ENCODE measurements at places on chromosomes 5 and 9. TPM values are rescaled to one million over a fixed set of nuclear protein-coding genes. Genes with fewer than 3 reads are reported as not detected.

GRCh38 chr9:135559606-135560005 is 1.9 kb upstream of the PAEP start:
- no peak for DNase-seq
- peaks cover 46% of the 10 kb centered on the region for H3K27me3 ChIP-seq
- H3K4me1 ChIP-seq: no peaks in the 10 kb centered on the region
- H3K36me3 ChIP-seq: no peaks in the 10 kb centered on the region

GRCh38 chr9:130288926-130289690 is 23.5 kb downstream of the HMCN2 start:
- no peaks in the 10 kb centered on the region for H3K36me3 ChIP-seq
- no peaks in the 10 kb centered on the region for H3K4me1 ChIP-seq
- peaks cover 100% of the 10 kb centered on the region for H3K27me3 ChIP-seq

DNA sequence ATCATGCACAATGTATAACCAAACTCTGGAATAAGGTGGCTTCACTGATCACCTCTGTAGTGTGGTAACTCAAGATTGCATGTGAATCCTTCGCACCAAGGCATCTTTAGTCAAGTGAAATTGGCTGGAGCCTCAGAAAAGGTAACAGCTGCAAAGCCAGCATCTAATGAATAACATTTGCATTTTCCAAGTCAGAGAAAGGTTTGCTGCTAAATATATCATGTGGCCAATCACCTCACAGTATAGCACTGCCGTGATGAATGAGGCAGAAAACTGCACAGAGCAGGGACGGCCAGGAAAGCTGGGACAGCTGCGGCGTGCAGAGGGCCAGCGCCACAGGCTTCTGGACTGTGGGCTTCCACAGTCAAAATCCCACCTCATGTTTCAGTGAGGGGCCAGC is 18.5 kb downstream of the MRPS27 start:
- H3K27me3 ChIP-seq: no peaks in the 10 kb centered on the region
- peaks cover under 1% of the 10 kb centered on the region for H3K36me3 ChIP-seq
- H3K27ac ChIP-seq: no peak overlapping the region
- no peak overlapping the region for H3K4me3 ChIP-seq
- H3K4me1 ChIP-seq: peaks cover 17% of the 10 kb centered on the region
- no peak for DNase-seq

DNA sequence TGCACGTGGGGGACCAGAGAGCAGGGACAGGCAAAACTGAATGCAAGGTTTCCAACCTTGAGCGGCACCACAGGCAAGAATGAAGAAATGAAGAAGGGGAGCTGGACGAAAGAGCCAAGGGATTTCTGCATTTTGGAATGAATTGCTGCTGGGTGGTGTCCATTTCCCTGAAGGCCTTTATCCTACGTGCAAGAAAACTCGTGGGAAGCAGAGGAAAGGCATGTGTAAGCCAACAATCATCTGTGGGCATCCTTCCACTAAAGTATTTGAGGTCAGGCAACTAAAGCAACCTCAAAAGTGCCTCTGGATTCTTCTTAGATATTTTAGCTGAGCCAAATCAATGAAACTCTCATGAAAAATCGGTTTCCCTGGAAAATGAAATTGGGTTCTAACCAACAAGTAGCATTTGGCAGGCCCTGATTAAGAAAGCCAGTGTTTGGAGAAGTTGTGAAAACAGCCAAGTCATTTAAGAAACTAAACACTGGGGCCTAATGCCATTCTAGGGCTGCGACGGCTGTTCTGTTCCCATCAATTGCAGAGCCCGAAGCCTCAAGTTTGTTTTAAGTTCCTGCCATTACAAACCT is 4.7 kb upstream of the TGFBI start:
- no peak overlapping the region for H3K4me3 ChIP-seq
- H3K4me1 ChIP-seq: peaks cover 67% of the 10 kb centered on the region
- H3K27me3 ChIP-seq: no peaks in the 10 kb centered on the region
- DNase-seq: no peak

- H3K4me1 ChIP-seq: no peaks in the 10 kb centered on the region
- H3K27ac ChIP-seq: peak overlapping the region; percentile 74
- peak overlapping the region; percentile 87 for H3K4me3 ChIP-seq
- peaks cover 43% of the 10 kb centered on the region for H3K36me3 ChIP-seq
Measured at GRCh38 chr9:135500071-135500524, 384 bp upstream of the MRPS2 start.

DNA sequence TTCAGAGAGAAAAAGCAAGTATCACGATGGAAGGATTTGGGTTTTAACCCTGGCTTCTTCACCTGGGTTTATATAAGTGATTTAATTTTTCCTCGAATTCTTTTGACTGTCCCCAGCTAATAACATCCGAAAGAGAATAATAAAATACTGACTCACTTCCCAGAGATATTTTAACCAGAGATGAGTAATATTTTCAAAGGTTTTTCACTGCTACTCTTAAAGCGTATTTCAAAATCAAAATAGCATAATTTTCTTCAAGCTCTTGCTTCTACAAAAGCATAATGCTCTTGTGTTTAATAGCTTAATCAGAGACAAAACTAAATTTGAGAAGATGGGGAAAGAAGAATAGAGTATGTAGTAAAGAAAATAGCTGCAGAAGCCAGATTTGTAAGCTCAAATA is 215.2 kb upstream of the PTGER4 start:
- H3K27ac ChIP-seq: no peak overlapping the region
- no peaks in the 10 kb centered on the region for H3K4me1 ChIP-seq
- H3K27me3 ChIP-seq: no peaks in the 10 kb centered on the region
- H3K4me3 ChIP-seq: no peak overlapping the region
- no peak for DNase-seq

- H3K27me3 ChIP-seq: no peaks in the 10 kb centered on the region
- H3K4me3 ChIP-seq: no peak overlapping the region
- no peak for DNase-seq
- H3K36me3 ChIP-seq: no peaks in the 10 kb centered on the region
- no peak overlapping the region for H3K27ac ChIP-seq
Measured at GRCh38 chr9:68780720-68781119, 75.7 kb downstream of the PIP5K1B start.

GRCh38 chr9:19133549-19134345 is 6.5 kb upstream of the PLIN2 start:
- peaks cover 16% of the 10 kb centered on the region for H3K4me1 ChIP-seq
- H3K27ac ChIP-seq: no peak overlapping the region
- no peak overlapping the region for H3K4me3 ChIP-seq
- no peak for DNase-seq

DNA sequence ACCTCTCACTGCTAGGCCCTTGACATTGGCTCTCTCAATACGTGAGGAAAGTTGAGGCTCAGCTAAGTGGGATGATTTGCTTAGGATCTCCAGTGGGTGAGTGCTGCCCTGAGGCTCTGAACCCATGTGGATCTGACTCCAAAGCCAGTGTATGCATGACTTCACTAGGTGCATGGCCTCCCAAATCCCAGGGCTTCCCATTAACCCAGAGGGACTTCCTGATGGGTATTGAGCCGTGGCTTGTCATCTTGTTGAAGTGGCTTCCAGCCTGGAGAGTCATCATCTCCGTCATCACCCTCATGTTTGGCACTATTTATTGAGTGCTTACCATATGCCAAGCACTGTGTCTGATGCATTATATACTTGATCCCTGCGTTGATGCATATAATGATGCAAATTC is 37.3 kb upstream of the TEX48 start:
- no peak overlapping the region for H3K4me3 ChIP-seq
- H3K27me3 ChIP-seq: peaks cover 13% of the 10 kb centered on the region
- DNase-seq: no peak
- peaks cover 6% of the 10 kb centered on the region for H3K36me3 ChIP-seq
- no peak overlapping the region for H3K27ac ChIP-seq

GRCh38 chr5:151750121-151750520 is 8.3 kb downstream of the ATOX1 start:
- no peak overlapping the region for H3K27ac ChIP-seq
- DNase-seq: no peak
- peaks cover 44% of the 10 kb centered on the region for H3K36me3 ChIP-seq
- H3K4me1 ChIP-seq: peaks cover 38% of the 10 kb centered on the region
- H3K4me3 ChIP-seq: no peak overlapping the region
- H3K27me3 ChIP-seq: no peaks in the 10 kb centered on the region

GRCh38 chr9:92774274-92774673 is 9.6 kb upstream of the BICD2 start:
- H3K27ac ChIP-seq: no peak overlapping the region
- H3K4me1 ChIP-seq: no peaks in the 10 kb centered on the region
- DNase-seq: no peak
- H3K27me3 ChIP-seq: no peaks in the 10 kb centered on the region

- DNase-seq: peak; percentile 65
- peaks cover 89% of the 10 kb centered on the region for H3K4me1 ChIP-seq
- peaks cover 24% of the 10 kb centered on the region for H3K36me3 ChIP-seq
- peak overlapping the region; percentile 97 for H3K27ac ChIP-seq
- no peaks in the 10 kb centered on the region for H3K27me3 ChIP-seq
Measured at GRCh38 chr5:56829137-56829908, 14.0 kb downstream of the MAP3K1 start.

DNA sequence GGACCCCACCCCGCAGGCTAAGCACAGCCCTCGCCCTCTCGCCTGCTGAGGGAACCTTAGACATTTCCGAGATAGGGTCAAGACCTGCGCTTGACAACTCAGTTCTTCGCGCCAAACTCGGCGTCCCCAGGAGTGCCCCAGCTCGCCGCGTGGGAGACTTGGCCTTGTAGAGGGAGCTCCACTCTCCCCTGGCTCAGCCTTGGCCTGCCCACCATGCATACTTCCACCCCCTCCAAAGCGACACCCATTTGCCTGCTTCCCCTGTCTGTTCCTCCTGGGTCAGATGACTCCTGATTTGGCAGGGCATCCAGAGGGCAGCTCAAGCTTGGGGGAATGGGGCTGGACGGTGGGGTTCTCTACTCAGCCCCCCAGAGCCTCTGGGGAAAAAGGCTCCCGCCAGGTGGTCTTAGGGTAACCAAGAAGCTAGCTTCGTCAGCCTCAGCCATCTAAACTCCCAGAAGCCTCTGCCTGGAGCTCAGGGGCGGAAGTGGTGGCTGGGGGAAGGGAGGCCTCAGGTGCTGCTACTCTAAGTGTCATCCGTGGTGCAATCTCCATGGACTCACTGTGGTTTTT is 560 bp downstream of the DOCK2 start:
- no peak for DNase-seq
- no peak overlapping the region for H3K4me3 ChIP-seq
- no peaks in the 10 kb centered on the region for H3K4me1 ChIP-seq

DNA sequence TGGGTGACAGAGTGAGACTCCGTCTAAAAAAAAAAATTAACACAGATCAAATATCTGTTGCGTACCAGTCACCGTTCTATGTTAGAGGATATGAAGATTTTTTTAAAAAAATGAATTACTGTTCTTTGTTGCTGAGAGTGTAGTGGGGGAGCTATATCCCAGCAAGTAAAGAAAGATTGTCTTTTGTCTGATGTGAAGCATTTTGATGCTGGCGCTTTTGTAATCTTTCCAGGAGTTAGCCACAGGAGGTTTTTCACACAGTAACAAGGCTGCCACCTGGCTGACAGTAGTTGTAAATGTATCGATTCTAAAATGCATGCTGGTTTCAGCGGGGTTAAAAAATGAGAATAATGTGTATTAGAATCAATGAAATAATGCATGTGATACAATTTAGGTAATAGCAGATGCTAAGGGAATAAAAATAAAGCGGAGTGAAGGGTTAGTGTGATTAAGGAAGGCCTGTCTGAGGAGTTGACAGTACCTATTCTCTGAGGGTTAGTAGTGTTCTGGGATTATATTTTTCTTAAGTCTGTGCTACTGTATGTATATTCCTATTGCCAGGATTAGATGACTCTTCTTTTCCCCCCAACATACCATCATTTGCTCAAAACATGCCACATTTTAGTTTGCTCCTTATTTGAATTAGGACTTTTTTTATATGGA is 3.4 kb downstream of the LMNB1 start:
- H3K4me3 ChIP-seq: peak overlapping the region; percentile 99
- peak overlapping the region; percentile 14 for H3K27ac ChIP-seq
- H3K4me1 ChIP-seq: peaks cover 11% of the 10 kb centered on the region
- peaks cover 48% of the 10 kb centered on the region for H3K36me3 ChIP-seq
- H3K27me3 ChIP-seq: no peaks in the 10 kb centered on the region

DNA sequence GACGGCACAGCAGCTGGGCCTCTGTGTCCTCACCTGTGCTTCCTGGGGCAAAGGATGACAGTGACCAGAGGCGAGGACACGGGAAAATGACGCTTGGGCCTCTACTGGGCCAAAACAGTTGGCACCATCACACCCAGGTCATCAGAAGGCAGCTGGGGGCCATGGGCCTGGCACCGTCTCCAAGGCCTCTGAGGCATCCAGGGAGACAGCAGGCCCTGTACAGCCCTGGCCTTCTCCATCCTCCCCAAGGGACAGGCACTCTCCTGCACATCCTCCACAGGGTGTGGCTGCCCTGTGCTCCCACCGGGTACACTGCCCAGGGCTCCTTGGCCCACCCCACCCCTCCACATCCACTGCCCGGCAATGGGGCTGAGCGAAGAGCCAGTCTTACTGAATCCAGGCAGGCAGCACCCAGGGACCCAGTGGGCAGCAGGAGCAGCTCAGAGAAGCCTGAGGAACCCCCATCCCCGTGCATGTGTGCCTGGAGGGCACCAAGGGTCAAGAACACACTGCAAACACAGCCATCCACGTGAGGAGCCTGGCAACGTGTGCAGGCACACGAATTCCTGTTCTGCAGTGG is 4.0 kb downstream of the LPCAT1 start:
- H3K4me3 ChIP-seq: no peak overlapping the region
- H3K27me3 ChIP-seq: no peaks in the 10 kb centered on the region
- H3K36me3 ChIP-seq: peaks cover 41% of the 10 kb centered on the region
- H3K27ac ChIP-seq: no peak overlapping the region
- H3K4me1 ChIP-seq: peaks cover 29% of the 10 kb centered on the region

DNA sequence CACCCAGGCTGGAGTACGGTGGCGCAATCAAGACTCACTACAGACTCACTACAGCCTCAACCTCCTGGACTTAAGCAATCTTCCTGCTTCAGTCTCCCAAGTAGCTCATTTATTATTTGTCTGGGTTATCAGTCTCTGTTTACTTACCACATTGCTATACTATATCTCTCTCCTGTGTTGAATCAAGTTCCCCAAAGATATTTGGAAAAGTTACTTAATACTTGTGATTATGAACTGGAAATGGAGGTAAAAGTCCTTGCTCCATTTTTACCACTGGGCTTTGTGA is 55.6 kb downstream of the ANGPTL2 start:
- H3K27ac ChIP-seq: no peak overlapping the region
- peaks cover 25% of the 10 kb centered on the region for H3K4me1 ChIP-seq
- H3K27me3 ChIP-seq: no peaks in the 10 kb centered on the region
- H3K4me3 ChIP-seq: no peak overlapping the region
- no peaks in the 10 kb centered on the region for H3K36me3 ChIP-seq
- no peak for DNase-seq

The SPAG8 gene
- 0.97 TPM for total RNA-seq

The STPG3 gene
- total RNA-seq: not detected

The C5orf52 gene
- total RNA-seq: not detected

The PCDHA13 gene
- 2.3 TPM for total RNA-seq

The HMCN2 gene
- total RNA-seq: 0.32 TPM

The ORM2 gene
- total RNA-seq: not detected

The RGS14 gene
- total RNA-seq: 13.0 TPM

The PCDHGA9 gene
- total RNA-seq: 18.1 TPM

The TRMT10B gene
- 5.6 TPM for total RNA-seq

Data from Calu3 (cell line).